ENCODE measurements at places on chromosomes 11 and 22. TPM values are rescaled to one million over a fixed set of nuclear protein-coding genes. Genes with fewer than 3 reads are reported as not detected.
A peak's percentile ranks its signal among the peaks of the same experiment; 100 is the strongest.

Gene PNPLA2
- 103 TPM for polyA plus RNA-seq

Gene TRIM3
- 6.3 TPM for polyA plus RNA-seq

Gene CCND1
- polyA plus RNA-seq = 22.7 TPM

DNA sequence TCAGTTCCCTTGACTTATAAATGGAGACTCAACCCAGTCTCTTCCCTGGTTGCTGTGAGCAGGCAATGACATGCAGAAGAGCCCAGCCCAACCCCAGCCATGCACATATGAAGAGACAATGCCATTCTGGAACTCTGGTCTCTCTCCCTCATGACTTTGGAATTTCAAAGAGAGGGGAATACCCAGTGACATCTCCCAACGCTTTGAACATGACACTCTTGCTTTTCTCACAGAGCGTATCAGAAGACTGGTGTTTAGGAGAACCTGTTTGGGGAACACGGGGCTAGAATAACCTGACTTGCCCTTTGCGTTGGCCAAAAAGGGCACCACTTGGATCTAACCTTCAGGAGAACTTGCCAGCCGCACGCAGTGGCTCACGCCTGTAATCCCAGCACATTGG is 12.9 kb downstream of the RANGAP1 start:
- DNase-seq = no peak
- H3K27me3 ChIP-seq = no peaks in the 10 kb centered on the region
- H3K27ac ChIP-seq = no peak overlapping the region
- no peak overlapping the region for H3K4me3 ChIP-seq
- no peaks in the 10 kb centered on the region for H3K4me1 ChIP-seq

- no peak overlapping the region for H3K4me3 ChIP-seq
- no peak for DNase-seq
- H3K4me1 ChIP-seq = no peaks in the 10 kb centered on the region
These were observed 554.7 kb downstream of the MIAT start for GRCh38 chr22:27212102-27212501.

DNA sequence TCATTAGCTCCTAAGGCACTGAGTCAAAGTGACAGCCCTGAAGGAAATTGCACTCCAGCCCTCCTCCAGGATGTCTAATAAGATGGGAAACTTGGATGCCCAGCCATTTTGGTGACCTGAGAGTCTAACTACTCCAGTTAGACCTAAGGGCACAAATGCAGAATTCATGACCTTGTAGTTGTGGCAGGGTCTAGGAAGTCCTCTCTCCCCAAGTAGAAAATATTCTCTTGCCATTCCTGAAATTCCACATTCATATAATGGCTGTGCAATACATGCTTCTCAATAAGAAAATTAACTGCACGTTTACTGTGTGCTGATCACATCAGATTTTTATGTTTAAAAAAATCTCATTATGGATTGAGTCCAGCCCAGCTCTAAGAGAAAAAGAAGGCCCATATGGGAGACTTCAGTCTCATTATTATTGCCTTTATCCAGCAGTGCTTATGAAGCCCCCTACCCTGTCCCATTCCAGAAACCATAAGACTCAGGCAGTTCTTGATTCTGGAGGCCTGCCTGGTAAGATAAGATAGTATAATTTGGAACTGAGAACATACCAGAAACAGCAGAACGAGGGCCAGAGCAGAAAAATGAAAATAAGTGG is 133.7 kb upstream of the LDLRAD3 start:
- H3K4me1 ChIP-seq = peaks cover 18% of the 10 kb centered on the region
- no peak for DNase-seq
- H3K27ac ChIP-seq = no peak overlapping the region
- no peak overlapping the region for H3K4me3 ChIP-seq
- no peaks in the 10 kb centered on the region for H3K27me3 ChIP-seq

- peak overlapping the region; percentile 80 for H3K27ac ChIP-seq
- H3K27me3 ChIP-seq = no peaks in the 10 kb centered on the region
- H3K4me3 ChIP-seq = peak overlapping the region; percentile 16
- H3K36me3 ChIP-seq = no peaks in the 10 kb centered on the region
- DNase-seq = no peak
These were observed 31.0 kb downstream of the PACS1 start for GRCh38 chr11:66101066-66101464.

- peaks cover 51% of the 10 kb centered on the region for H3K4me1 ChIP-seq
- no peak overlapping the region for H3K27ac ChIP-seq
These were observed 2.0 kb downstream of the FBXO3 start for GRCh38 chr11:33772300-33772699.

DNA sequence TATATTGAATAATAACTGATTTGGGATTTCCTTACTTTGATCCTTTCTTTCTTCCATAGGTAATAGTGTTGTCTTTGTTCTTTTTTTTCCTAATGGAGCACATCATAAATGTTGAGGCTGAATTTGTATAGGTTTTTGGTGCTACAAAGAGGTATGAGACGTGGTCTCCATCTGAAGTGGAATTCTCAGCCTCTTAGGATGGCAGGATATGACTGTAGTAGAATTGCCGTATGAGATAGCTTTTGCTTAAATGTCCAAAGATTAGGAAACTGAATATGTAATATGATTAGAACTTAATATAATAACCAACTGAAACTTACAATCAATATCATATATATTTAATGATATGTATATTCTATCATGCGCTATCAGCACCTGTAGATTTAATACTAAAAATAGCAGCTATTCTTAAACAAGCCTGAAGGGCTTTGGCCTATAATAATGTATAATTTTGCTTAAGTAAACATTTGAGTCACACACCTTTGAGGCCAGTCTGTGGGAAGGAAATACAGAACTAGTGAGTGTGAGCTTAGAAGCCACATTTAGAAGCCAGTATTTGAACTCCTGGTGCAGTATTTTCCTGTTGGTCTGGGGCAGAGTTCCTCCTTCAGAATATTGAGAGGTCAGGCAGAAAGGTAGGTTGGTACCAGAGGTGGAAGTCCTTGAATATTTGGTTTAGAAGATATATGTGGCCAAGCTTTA is 62.6 kb downstream of the SWAP70 start:
- DNase-seq = no peak
- no peaks in the 10 kb centered on the region for H3K36me3 ChIP-seq
- no peak overlapping the region for H3K4me3 ChIP-seq
- H3K27me3 ChIP-seq = no peaks in the 10 kb centered on the region
- peaks cover 40% of the 10 kb centered on the region for H3K4me1 ChIP-seq

GRCh38 chr22:39205344-39206021 is 39.3 kb downstream of the PDGFB start:
- H3K4me3 ChIP-seq = no peak overlapping the region
- no peaks in the 10 kb centered on the region for H3K36me3 ChIP-seq
- H3K27me3 ChIP-seq = no peaks in the 10 kb centered on the region
- peaks cover 13% of the 10 kb centered on the region for H3K4me1 ChIP-seq
- H3K27ac ChIP-seq = no peak overlapping the region

DNA sequence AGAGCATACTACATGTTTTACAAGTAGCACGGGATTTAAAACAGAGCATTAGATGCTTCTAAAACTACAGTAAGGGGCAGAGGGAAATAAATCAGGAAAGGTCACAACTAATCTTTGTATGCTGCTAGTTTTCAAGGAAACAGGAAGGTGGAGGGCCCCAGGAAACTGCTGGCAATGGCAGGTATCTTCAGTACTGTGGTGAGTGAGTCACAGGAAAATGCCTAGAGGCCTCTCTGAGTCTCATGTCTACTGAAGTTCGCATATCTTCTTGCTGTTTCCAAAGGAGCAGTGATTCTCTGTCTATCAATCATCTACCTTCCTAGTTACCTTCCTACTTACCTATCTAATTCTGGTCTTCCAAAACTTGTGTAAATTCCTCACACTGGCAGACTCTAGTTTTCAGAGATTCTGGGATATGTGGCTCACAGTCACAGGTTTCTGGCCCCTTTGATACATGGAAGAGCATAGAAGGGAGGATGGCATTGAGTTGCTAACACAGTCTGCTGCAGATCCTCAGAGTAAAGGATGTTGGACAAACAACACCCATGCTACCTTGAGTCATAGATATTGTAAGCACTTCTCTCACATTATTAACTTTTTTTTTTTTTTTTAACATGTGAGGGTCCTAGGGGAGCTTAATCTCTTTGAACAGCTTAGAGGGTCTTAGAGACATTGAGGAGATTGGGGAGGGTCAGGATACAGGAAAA is 58.8 kb upstream of the SYN3 start:
- H3K27me3 ChIP-seq = no peaks in the 10 kb centered on the region
- no peaks in the 10 kb centered on the region for H3K4me1 ChIP-seq
- no peak overlapping the region for H3K4me3 ChIP-seq
- DNase-seq = no peak
- H3K36me3 ChIP-seq = no peaks in the 10 kb centered on the region

- no peak overlapping the region for H3K4me3 ChIP-seq
- no peaks in the 10 kb centered on the region for H3K36me3 ChIP-seq
- no peaks in the 10 kb centered on the region for H3K4me1 ChIP-seq
- no peaks in the 10 kb centered on the region for H3K27me3 ChIP-seq
These were observed 222.2 kb downstream of the C11orf87 start for GRCh38 chr11:109644152-109644551.

DNA sequence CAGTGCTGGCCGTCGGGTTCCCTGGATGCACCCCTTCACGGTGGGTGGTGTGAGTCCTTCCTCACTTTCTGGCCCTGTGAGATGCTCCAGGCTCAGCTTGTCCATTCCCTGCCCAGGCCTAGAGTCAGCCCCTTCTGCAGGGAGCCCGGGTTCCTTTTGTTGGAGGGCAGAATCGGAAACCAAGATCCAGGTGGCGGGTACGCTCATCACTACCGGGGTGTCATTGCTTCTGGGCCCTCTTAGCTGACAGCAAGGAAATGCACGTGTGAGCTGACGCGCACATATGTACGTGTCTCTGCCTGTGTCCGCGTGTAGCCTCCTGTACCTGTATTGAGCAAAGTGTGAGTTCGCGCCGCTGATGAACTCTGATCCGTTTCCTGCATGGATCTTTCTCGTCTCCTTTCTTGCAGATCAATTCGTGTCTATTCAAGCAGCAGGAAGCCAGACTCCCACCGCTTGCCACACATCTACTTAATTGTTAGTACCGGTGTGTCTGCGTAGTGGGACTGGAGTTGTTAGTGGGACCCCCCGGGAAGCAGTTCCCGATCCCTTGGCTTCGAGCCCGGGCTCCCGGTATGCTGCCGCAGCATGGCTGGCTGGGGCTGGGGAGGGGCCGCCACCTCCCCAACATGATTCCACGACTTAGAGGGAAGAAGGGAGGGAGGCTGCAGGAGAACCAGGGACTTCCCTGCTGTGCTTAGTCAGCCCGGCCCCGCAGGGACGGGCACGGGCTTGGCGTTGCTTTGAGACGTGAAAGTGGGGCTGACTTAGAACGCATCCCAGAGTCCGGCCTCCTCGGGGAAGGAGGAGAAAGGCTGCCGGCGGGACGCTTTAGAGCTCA is 35.9 kb upstream of the GRAMD4 start:
- DNase-seq = peak; percentile 73
- no peaks in the 10 kb centered on the region for H3K36me3 ChIP-seq
- no peak overlapping the region for H3K4me3 ChIP-seq
- peaks cover 81% of the 10 kb centered on the region for H3K4me1 ChIP-seq
- no peaks in the 10 kb centered on the region for H3K27me3 ChIP-seq
- H3K27ac ChIP-seq = no peak overlapping the region

DNA sequence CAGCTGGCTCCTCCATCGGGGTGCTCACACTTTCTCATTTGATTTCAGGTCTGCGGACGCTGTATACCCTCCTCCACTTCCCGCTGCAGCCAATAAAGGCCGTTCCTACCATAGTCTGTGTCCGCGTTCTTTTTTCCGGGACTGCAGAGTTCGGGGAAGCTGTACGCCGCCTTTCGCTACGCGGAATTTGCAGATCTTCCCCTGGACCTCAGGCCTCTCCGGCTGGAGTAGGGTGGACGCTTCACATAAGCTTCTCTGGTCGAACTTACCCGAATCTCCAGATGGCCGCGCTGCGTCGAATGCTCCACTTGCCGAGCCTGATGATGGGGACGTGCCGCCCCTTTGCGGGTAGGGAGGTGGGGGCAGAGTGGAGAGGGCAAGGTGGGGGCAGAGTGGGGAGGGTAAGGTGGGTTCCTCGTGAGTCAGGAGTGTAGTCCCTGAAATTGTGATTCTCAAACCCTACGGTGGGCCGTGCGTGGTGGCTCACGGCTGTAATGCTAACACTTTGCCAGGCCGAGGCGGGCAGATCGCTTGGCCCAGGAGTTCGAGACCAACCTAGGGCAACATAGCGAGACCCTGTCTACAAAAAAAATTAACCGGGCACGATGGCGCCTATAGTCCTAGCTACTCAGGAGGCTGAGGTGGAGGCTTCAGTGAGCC is 617 bp downstream of the CSKMT start:
- peak overlapping the region; percentile 89 for H3K4me3 ChIP-seq
- peak; percentile 90 for DNase-seq
- H3K27me3 ChIP-seq = no peaks in the 10 kb centered on the region

DNA sequence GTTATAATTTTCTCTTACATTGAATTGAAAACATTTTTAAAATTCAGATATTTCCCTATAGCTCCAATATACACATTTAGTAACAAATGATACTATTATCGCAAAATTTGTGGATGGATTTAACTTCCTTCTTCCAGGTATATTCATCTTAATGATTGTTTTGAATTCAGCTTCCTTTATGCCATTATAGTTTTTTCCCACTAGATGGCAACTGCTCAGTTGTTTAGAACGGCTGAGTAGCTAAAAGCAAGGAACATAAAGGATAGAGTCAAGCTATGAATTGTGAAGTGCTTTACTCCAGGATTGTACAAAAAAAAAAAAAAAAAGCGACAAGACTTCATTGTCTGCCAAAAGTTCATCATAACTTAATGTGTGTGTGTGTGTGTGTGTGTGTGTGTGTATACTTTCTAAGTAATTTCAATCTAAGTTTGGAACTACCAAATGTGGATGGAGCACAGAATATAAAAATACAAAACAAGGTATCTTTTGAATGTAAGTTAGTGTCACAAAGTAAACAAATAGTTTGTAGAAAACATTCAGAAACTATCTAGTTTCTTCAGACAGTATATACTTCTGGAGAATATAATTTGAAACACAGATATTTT is 846.4 kb downstream of the DLG2 start:
- no peaks in the 10 kb centered on the region for H3K27me3 ChIP-seq
- no peak for DNase-seq
- H3K27ac ChIP-seq = no peak overlapping the region
- H3K4me3 ChIP-seq = no peak overlapping the region

GRCh38 chr11:97231231-97231630 is 841.4 kb downstream of the JRKL start:
- no peaks in the 10 kb centered on the region for H3K27me3 ChIP-seq
- H3K27ac ChIP-seq = no peak overlapping the region
- H3K4me3 ChIP-seq = no peak overlapping the region
- H3K36me3 ChIP-seq = no peaks in the 10 kb centered on the region
- no peak for DNase-seq

DNA sequence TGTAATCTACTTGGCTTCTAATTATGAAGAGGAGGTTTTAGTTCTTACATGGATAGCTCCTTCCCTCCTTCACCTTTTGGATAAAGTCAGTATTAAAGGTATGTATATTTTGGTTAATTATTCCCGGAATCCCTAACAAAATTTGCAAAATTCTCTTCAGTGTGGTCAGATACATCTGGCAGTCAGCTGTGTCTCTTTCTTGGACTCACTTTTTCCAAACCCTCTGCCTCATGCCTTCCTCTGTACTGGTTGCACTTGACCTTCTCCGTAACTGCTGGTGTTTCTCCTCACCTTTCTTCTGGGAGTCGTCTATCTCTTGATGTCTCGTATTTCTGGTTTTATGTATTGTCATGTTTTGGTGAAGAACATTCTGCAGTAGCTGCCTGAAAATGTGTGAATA is 62.5 kb downstream of the PPP6R3 start:
- no peak for DNase-seq
- H3K4me1 ChIP-seq = no peaks in the 10 kb centered on the region
- no peak overlapping the region for H3K4me3 ChIP-seq
- H3K27ac ChIP-seq = no peak overlapping the region
